NCI-H69 (cell line): ENCODE measurements at places on chromosomes 16 and 17.

GRCh38 chr16:66935314-66936011, at the start of gene CES2:
Gene CES2 (plus strand): TSS chr16:66935516. CDS start chr16:66935636, 120 bp downstream.
- no peak for DNase-seq

DNA sequence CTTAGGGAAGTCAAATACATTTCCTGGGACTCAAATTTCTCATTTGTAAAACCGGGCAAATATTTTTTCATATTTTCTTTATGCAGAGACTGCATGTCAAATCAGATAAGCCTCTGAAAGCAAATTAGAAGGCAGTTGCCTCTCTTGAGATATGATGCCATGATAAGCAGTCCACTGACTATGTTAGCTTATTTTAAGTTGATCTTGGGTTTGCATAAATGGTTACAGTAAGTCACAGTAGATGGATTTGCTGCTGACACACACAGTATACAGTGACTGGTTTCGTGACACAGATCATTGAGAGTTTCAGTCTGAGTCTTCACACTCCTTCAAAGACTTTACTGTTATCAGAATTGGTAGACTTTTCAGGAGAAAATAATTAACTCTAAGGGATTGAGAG, 927.6 kb upstream of the CDH8 start:
- no peak for DNase-seq

- DNase-seq, result no peak
Measured at GRCh38 chr16:77246150-77246549, 46.9 kb downstream of the SYCE1L start.

- DNase-seq, result peak; percentile 17
Measured at GRCh38 chr17:3003296-3004149, 59.9 kb downstream of the OR1D5 start.

DNA sequence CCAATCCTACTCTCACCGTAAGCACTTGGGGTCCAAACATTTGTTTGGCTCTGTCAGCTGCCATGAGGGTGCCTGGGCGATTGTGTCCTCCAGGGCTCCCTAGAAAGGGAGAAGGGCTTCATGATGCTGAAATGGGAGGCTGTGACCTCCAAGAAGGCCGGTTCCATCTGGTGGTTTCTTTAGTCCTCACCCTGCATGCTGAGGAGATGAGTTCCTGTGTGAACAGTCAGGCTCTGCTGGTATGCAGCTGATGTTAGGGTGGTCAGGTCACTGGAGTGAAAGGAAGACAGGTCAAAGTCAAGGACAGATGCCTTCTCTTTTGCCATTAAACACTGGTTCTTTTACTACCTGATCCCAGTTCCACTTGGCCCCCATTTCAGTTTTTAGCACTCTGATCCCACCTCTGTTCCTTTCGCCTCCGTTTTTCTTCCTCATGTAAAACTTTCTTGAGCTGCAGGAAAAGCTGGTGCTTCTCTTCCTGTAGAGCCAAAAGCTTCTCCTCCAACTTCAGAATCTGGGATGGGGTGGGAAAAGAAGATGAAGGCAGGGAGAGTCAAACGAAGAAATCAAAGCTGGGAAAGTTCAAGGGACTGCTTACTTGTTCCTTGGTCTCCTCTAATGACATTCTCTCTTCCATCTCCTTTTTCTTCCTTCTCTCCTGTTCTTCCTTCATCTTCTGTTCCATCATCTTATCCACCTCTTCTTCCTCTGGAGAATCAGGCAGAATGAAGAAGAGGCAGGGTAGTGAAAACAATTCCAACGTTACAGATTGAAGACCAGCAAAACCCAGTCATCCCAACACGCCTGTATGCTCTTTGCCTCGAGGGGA, 1.1 kb downstream of the GPS2 start:
- no peak for DNase-seq

- no peak for DNase-seq
Measured at GRCh38 chr16:52488837-52489289, 58.1 kb downstream of the TOX3 start.

DNA sequence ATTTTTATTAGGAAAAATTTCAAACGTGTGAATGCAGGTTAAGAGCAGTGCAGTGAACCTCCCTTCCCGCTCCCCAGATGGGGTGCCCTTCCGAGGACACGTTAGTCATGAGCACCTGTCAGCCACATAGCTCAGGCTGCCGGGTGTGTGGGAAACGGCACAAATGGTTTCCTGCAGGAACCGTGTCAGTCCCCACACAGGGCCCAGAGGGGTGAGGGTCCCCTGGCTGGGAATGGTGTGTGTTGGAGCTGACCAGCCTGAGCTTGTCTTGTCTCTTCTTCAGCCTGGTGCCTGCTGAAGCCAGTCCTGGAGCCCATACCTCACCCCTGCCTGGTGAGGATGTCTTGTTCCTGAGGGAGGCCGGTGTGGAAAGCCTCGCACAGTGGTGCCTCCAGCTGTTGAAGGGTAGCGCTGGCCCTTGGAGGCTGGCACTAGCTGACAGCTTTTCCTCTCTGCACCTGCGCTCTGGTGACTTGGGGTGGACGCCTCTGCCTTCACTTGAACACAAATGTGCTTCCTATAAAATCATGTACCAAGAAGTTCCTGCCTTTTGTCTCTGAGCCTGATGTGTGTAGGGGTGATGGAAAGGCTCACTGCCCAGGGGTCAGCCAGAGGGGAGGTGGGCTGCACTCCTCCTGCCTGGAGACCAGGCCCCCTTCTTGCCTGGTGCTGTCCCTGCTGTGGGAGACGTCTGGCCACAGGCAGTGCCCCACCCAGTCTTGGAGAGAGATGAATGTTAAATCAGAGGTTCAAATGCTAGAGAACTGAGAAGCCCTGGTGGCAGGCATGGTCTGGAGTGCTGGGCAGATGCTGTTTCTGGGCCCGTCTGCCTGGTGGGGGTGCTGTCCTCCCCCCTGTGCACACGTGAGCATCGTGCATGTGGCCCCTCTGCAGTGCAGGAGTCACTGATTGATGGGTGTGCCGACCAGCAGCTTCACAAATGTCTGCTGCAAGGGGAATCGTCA, 102.6 kb upstream of the ZNF750 start:
- DNase-seq, result no peak

DNA sequence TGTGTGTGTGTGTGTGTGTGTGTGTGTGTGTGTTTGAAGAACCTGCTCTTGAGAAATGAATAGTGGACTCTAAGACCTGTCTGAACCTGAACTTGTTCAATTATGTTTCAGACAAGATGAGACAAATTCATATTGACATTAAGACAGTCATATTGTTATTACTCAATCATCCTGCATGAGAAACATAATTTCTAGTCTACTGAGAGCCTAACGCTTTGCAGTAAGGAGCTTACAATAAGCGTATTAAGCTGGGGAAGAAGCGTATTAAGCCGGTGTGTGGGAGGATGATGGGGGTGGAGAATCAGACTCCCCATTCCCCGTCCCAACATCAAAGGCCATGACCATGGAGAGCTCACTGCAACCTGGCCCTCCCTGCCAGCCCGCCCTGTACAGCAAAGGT, 22.4 kb upstream of the MNT start:
- no peak for DNase-seq

- no peak for DNase-seq
Measured at GRCh38 chr16:8631818-8632465, 10.4 kb downstream of the METTL22 start.

DNA sequence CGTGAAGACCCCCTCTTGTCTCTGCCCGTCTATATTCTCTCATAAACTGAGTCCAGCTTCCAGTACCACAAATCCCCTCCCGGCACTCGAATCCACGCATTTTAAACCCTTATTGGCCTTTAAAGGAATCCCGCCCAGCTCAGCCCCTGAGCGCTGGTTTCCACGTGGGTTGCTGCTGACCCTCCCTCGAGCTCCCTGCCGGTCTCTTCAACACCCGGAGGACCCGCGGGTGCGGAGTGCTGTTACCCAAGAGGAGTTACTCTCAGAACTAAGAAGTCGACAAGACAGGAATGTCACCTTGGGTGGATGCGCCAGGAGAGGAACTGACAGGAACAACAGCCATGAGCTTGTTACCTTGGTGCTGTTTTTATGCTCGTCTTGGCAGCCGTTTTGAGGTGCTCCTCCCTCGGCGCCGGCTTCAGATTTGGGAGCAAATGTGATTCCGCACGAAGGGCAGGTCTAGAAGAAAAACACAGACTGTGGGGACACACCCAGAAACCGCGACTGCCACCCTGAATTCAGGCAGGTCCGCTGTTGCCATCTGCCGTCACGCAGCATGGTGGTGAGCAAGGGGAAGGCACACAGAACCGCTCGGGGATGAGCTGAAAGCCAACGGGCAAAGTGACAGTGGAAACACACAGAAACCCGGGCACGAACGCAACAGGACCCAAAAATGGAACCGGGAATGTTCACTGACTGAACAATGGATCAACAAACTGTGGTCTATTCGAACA, 112.7 kb upstream of the CREBBP start:
- DNase-seq, result no peak

DNA sequence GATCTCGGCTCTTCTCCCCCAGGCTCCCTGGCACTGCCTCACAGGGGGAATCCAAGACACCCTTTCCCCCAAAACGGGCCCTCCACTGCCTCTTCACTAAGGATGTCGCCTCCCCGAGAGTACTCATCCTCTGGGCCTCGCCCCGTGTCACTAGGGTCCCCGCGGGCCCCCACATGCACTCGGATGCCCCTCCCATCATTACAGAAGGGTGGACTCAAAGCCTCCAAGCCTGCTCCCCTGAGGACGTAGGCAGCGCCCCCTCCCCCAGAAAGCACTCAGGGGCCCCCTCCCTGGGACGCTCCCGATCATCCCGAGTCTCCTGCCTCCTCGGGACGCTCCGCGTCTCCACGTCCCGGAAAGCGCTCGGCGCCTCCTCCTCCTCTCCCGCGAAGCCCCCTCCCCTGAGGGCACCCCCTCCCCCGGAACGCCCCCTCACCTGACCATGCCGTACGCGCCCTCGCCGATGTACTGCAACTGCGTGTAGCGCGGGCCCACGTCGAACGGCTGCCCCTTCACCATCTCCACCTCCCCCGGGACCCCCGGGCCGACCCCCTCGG, 338 bp downstream of the MAPK3 start:
- DNase-seq, result peak; percentile 81

GRCh38 chr16:57261806-57262205, 16.7 kb downstream of the ARL2BP start:
- DNase-seq, result no peak

GRCh38 chr16:534135-534534, 6.6 kb downstream of the CAPN15 start:
- no peak for DNase-seq

DNA sequence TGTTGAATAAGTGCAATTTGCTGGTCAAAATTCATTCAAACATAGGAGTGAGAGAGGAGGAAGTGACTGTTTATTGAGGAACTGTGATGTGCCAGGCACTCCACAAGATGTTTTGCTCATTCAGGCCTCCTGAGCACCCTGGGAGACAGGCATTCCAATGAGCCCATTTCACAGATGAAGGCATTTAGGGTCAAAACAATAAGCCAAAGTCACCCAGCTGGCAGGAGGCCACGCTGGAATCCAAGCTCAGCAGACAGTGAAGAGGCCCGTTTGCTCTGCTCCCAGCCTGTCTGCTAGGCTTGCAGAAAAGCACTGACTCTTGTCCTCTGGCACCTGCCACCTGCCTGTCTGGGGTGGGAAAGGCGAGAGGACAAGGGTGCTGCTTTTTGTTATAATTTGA, 10.1 kb upstream of the SLC25A39 start:
- DNase-seq, result no peak

DNA sequence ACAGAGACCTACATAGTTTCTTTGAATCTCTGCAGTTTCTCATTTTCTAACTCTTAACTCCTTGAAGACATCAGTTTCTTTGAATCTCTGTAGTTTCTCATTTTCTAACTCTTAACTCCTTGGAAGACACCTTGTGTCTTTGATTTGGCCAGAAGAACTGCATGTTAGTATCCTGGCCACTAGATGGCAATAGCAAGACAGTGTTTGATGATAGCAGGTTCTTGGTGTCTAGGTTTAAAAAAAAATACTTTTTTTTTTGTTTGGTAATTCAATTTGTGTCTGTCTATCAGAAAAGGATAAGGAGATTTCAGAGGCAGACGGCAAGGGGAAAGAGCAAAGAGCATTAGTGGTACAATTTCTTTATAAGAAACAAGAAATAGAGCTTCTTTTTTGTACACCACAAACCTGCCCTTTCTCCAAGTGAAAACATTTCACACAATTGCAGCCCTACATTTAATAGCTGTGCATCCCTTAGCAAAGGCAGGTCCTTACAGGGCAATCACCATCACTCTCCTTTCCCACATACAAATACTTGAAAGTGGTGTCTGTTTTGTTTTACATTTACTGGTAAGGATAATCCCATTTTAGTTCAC, 1324.9 kb upstream of the CDH8 start:
- peak; percentile 70 for DNase-seq

DNA sequence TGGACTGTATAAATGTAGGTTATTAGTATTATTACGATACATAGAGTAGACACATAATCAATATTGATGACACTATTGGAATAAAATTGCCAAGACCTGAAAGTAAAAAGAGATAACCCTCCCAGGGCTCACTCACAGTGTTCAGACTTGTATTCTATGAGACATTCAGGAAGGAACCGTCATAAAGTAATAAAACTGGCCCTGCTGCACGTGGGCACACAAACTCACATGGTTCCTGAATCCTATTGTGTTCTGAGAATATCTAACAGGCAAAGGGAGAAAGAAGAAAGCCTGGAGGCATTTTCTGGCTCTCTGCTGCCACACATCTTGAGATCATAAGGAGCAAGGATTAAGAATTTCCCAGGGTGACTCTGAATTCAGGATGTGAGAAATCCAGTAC, 575.9 kb downstream of the HS3ST4 start:
- no peak for DNase-seq

GRCh38 chr17:79042421-79043190, 18.6 kb downstream of the C1QTNF1 start:
- peak; percentile 84 for DNase-seq

DNA sequence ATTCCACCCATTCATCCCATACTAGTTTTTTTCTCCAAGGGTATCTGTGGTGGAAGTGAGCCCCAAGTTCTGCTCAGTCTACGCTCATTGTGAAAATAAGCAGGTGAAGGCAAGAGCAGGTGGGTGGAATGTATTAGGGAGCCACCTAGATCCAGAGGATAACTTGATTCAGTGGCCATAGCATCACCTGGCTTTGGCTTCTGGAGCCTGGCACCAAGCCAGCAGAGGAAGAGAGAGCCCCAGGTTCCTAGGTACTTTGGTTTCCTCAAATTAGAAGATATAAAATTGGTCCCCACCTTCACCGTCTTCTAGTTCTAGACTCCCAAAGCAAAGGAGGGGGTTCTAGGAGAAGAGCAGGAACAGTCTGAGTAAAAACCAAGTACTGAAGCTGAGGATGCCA, 4.1 kb downstream of the FXR2 start:
- peak; percentile 13 for DNase-seq

GRCh38 chr16:50704245-50704644, 10.8 kb downstream of the NOD2 start:
- no peak for DNase-seq

DNA sequence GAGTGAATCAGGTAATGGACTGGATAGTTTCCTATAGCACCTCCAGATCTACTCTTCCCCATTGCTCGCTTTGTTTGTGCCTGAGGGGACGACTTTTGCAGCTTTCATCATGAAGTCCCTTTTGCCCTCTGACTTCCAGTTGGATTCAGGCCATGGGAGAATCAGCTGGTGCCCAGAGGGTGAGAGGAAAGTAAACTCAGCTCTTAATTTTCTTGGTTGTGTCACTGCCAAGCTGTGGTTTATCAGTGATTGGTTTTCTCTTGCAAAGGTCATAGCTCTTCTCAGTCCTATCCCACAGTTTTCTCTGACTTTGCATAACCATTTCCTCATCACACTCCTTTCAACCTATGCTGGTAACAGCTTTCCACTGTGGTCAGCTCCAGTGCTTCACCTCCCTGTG, 200.1 kb downstream of the KCNJ2 start:
- DNase-seq, result no peak

GRCh38 chr16:79800016-79800608, 199.6 kb upstream of the MAF start:
- no peak for DNase-seq

- DNase-seq, result peak; percentile 15
Measured at GRCh38 chr17:77644181-77645071, 314.1 kb upstream of the TNRC6C start.
